ENCODE measurements at places on chromosomes 7 and 10.

GRCh38 chr10:128995676-128996075 lies 471.4 kb upstream of the MGMT start:
- no peak for DNase-seq

DNA sequence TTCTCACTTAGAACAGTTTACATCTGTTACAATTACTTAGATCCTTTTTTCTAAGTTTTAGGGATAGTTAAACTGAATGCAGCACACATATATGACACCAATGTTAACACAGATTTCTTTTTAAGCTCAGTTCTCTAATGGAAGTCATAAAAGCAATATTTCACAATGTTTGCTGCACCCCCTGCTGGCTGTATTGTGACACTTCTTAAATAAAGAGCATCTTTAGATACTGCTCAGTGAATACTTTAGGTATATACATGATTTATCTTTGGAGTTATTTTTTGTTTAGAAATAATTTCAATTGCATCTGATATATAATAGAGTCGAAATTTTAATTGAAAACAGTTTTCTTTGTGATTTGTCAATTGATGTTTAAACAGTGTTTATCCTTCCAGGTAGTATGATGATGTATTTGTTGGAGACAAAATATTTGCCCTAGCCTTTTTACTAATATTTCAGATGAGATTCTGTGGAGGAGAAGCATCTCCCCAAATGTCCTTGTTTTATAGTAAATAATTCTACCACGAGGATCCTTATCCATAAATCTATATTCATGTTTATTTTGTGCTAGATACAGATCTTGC lies 174.4 kb downstream of the ST7 start:
- peak; percentile 84 for DNase-seq

DNA sequence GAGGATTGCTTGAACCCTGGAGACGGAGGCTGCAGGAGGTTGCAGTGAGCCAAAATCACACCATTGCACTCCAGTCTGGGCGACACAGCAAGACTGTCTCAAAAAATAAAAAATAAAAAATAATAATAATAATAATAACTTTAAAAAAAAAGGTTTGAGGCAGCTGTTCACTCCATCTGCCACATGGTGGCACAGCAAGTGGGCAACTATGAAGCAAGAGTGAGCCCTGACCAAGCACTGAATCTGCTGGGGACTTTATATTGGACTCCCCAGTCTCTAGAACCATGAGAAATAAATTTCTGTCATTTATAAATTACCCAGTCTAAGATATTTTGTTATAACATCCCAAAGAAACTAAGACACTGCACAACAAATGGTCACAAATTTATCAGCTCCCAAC lies 14.6 kb upstream of the BRI3 start:
- no peak for DNase-seq

GRCh38 chr10:33371234-33371633 lies 36.8 kb upstream of the NRP1 start:
- DNase-seq: no peak

GRCh38 chr10:31148951-31149350 lies 117.3 kb upstream of the ZNF438 start:
- DNase-seq: no peak

- no peak for DNase-seq
These were observed 7.3 kb upstream of the PPP1R17 start for GRCh38 chr7:31679574-31680305.

GRCh38 chr7:112192236-112193154 lies 13.7 kb downstream of the DOCK4 start:
- DNase-seq: no peak

- no peak for DNase-seq
These were observed 18.9 kb downstream of the RBAK start for GRCh38 chr7:5064391-5065106.

DNA sequence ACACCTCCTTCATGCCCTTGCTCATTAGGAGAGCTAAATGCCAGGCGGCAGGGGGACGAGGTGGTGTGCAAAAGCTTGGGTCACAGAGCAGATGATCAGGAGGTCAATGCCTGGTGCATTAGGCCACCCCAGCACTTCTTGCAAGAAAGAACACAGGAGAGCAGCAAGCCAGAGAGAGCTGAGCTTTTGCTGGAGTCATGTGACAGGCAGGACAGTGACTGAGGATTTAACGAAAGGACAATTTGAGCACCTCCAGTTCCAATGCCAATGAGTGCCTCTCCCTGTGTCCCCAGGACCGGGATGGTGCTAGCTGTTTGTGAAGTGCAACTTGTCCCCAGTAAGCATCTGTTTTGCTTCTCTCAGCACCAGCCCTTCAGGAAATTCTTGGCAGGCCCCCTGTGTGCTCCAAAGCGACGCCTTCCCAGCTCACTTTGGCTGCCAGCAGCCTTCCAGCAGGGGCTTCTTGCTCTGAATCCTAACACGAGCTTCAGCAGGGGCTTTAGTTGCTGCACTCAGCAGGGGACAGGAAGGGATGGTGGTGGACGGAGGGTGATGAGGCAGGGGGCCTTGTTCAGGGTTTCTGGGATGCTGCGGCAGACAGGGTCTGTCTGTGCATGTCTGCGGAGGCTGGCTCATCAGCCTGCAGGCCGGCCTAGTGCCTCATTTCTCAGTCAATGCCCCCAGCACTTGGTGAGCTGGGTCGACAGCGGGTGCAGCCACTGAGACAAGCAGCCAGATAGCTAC lies 368.1 kb downstream of the RPS24 start:
- DNase-seq: peak; percentile 99

DNA sequence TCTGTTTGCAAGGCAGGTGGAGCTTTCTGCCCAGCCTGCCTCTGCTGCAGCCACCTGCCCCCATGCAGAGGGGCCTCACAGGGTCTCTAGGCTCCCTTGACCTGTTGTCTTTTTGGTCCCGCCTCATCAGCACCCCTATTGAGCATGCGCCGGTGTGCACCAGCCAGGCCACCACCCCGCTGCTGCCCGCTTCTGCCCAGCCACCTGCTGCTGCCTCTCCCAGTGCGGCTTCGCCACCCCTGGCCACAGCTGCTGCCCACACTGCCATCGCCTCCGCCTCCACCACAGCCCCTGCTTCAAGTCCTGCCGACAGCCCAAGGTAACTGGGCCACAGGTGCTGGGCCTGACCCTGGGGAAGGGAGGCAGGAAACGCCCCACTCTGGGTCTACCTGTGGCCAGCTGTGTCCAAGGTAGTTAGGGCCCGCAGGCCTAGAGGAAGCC lies 38.1 kb downstream of the LDB3 start:
- DNase-seq: no peak

DNA sequence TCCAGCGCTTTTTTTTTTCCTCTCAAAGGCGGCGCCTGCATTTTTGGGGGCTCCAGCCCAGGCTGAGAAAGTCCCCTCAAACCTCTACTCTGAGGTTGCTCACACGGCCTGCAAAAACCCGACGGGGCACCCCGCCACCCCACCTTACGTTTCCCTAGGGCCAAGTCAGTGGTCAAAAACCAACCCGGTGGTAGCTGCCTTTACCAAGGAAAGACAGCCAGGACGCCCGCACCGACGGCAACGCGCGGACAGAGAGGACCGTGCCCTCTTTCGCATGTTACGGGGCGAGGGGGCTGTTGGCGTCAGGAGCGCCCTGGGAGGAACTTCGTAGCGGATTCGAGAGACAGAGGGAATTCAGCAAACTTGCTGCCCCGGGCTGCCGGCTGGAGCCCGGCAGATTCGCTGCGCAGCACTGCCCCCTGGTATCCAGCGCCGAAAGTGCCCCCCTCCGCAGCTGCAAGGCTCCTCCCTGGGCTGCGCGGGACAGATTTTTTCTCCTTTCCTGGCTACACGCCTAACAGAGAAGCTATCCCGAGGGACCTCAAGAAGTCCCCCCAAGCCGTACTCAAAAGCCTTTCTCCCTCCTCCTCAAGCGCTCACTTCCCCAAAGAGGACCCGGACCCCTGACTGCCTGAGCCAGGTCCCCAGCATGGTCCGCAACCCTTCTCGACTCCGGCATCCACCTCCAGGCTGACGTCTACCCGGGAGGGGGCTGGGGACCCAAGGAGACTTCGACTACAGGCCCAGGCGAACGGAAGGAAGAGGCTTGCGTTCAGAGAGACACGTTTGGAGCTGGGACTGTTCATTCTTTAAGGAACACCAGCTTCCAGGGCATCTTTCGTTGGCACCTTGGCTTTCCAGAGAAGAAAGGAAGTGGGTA lies 27.7 kb upstream of the VAX1 start:
- DNase-seq: peak; percentile 62

DNA sequence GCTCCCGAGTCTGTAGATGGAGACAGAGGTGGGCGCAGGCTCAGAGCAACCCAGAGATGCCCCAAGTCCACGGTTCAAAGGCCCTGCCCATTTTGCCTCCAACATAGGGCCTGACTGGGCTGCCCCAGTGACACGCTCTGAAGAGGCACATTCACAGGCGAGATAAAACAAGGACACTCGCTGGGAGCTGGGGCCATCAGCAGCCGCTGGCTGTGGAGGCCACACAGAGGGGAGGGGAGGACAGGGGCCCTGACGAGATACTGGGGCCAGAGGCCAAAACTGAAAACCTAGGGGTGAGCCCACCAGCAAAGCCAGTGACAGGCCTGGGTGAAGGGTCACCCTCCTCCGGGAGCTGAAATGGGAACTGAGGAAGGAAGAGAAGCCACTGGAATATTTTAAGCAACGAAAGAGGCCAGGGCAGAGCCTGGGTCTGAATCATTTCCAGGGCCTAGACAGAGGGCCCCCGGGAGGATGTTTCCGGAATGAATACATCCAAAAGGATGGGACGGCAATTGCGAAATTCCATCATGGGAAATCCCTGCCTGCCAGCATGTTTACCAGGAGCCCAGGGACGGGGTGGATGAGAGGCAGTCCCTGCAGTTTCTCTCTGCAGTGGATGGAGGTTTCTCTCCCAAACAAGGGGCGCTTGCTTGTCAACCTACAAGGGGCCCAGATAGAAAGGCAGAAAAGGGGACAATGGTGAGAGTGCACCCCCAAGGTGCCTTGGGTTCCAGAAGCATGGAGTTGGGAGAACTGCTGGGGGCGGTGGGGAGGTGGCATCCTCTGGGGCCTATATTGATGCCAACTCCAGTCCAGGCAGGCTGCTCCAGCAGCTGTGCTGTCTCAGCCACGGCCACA lies 29.0 kb upstream of the HSPA12A start:
- peak; percentile 85 for DNase-seq

DNA sequence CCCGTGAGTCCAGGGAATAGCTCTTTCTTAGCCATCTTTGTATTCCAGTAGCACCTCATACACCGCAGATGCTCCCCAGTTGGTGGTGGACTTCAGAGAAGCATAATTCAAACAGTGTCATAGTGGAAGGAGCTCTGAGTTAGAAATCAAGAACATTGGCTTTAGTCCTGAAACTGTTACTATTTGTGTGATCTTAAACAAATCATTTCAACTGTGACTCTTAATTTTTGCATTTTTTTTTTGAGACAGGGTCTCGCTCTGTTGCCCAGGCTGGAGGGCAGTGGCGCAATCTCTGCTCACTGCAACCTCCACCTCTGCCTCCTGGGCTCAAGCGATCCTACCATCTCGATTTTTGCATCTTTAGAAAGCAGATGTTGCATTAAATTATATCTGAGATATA lies 1.8 kb downstream of the BPGM start:
- no peak for DNase-seq

DNA sequence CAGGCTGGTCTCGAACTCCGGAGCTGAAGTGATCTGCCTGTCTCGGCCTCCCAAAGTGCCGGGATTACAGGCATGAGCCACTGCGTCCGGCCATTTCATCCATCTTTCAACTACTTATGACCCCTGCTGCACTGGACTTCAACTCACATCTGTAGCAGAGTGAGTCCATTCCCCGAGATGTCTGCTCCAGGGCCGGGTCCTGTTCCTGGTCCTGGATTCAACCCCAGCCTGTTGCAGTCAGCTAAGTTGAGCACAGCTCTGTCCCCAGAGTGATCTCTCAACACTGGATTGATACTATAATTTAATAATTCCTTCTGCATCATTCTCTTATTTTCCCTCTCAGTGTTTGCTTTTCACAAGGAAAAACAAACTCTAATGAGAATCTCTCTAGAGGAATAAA lies 25.8 kb downstream of the PRTFDC1 start:
- DNase-seq: no peak

- DNase-seq: peak; percentile 78
These were observed 530.8 kb downstream of the CNTNAP2 start for GRCh38 chr7:146647445-146647844.

DNA sequence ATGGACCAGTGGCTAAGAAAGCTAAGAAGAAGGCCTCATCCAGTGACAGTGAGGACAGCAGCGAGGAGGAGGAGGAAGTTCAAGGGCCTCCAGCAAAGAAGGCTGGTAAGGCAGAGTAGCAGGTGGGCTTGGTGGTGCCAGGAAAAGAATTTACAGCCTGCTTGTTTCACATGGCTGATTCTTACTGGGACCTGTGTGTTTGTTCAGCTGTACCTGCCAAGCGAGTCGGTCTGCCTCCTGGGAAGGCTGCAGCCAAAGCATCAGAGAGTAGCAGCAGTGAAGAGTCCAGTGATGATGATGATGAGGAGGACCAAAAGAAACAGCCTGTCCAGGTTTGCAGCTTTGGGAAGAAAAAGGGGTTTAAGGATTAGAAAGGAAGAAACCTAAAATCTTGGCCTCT lies 5.0 kb downstream of the NOLC1 start:
- DNase-seq: no peak

GRCh38 chr10:92766451-92766850 lies 76.7 kb downstream of the HHEX start:
- no peak for DNase-seq

GRCh38 chr7:110142939-110143526 lies 947.9 kb upstream of the LRRN3 start:
- no peak for DNase-seq

GRCh38 chr7:41708581-41709358 lies 5.9 kb upstream of the INHBA start:
- no peak for DNase-seq

DNA sequence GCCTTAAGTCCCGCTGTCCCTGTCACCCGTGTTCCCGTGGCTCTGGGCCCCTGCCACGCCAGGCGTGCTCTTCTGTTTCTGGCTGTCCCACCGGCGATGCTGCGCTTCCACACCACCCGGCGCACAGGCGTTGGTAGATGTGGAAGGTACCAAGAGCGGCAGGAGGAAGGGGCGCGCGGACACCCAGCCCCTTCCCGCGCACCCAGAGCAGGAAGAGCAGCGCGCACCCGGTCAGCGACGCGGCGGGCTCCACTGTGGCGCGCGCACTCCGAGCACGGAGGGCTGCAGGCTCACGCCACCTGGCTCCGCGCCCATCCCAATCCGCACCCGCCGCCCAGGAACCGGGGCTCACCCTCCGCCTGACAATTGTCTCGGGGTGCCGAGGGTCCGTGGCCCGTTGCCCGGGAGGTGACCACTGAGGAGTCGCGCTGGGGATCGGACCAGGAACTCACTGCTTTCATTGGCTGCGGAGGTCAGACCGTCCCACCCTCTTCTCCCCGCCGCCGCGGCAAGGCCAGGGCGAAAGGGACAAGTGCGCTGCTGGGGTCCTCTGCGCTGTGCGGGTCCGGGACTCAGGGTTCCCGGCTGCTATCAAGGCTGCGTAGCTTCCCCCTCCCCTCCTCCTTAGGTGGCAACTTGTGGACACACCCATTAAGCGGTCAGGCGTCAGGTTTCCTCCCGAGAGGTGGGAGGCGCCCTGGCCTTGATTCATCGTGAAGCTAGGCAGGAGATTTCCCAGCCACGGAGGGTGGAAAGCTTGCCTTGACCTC lies 121.6 kb upstream of the ZNF92 start:
- peak; percentile 47 for DNase-seq

GRCh38 chr10:26802527-26802926 lies 58.2 kb downstream of the ABI1 start:
- no peak for DNase-seq

GRCh38 chr10:28250782-28251181 lies 52.1 kb downstream of the MPP7 start:
- peak; percentile 49 for DNase-seq
